HS-5 (cell line): ENCODE measurements at places on chromosomes 2 and 18.

- no peak for DNase-seq
These were observed 155.5 kb downstream of the ARHGAP28 start for GRCh38 chr18:6885006-6885481.

DNA sequence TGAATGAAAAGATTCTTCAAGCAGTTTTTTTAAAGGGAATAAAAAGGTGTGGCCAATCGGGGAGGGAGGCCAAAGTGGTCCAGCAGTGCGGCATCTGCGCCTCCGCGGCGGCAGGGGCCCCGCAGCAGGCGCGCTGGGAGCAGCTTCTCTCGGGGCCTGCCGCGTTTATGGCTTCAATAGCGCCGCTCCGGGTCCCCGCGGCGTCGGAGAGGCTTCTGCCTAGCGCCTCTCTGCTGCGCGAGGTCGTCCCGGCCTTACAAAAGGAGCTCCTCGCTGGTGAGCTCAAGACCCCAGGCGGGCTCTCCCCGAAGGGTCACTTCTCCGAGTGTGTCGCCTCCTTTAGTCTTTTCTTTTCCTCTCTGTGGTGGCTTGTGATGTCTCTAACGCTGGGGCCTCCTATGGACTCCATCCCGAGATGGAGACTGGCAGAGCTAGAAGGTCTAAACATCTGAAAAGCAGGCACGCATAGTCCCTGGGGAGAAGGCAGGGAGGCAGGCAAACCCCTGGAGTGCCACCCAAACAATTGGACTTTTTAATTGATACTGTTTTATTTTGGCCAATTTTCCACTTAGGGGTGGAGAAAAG lies 67.1 kb downstream of the SUMO1 start:
- DNase-seq, result no peak

DNA sequence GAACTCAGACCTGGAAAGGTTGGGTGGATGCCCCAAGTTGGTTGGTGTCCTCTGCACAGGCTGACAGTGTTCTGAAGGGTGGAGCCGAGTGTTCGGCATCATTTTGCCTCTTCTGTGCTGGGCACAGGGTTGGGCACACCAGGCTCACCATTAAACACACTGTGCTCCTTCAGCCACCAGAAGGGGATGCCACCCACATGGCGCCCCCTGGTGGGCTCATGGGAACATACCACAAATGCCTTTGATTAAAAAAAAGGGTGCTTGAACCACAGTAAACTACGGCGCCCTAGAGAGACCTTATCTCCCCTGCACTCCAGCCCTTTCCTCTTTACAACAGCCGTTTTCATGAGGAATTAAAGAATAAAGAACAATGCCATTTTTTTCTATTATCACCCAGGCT lies 89.4 kb downstream of the CELF4 start:
- DNase-seq, result no peak

- no peak for DNase-seq
These were observed 67.5 kb upstream of the AMMECR1L start for GRCh38 chr2:127953128-127953718.

DNA sequence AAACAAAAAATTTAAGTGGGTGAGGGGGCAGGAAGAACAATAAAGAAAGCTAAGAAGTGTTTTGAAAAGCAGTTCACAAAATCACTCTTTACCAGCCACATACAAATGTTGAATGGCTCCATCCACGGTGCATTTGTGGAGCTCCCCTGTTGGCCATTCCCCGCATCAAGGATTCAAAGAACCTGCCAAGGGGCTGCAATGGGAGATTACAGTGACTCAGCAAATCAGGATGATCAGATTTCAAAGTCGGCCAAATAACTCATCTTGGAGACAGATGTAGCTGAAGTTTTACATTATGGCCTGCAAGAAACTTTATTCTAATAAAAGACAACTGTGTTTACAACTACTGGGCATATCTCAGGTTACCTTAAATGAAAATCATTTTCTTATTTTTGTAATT lies 26.9 kb downstream of the COL4A3 start:
- DNase-seq, result no peak

DNA sequence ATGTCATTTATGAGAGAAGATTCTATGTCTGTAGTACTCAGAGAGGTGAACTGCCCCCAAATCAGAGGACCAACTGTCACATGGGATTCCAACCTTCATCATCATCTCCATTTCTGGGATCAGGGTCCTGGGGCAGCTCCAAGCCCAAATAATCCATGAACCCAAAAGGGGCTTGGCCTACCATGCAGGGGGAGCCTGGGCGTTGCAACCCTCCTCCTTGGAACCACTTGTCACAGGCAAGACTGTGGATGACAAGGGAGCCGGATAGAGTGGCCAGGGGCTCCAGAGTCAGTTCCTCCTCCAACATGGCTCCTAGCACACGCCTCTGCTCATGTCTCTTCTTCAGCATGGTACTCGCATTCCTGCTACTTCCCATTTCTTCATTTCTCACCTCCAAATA lies 7.9 kb downstream of the CTLA4 start:
- DNase-seq, result no peak

- DNase-seq, result no peak
These were observed 110.0 kb upstream of the STON1 start for GRCh38 chr2:48419884-48420511.

GRCh38 chr18:58370612-58371011 lies 258.3 kb downstream of the ALPK2 start:
- no peak for DNase-seq

GRCh38 chr2:219406861-219407230 lies 11.3 kb upstream of the DES start:
- peak; percentile 96 for DNase-seq

- DNase-seq, result no peak
These were observed 85.3 kb upstream of the ITGA6 start for GRCh38 chr2:172342078-172342477.

- no peak for DNase-seq
These were observed 180.2 kb downstream of the RND3 start for GRCh38 chr2:150307258-150307657.

DNA sequence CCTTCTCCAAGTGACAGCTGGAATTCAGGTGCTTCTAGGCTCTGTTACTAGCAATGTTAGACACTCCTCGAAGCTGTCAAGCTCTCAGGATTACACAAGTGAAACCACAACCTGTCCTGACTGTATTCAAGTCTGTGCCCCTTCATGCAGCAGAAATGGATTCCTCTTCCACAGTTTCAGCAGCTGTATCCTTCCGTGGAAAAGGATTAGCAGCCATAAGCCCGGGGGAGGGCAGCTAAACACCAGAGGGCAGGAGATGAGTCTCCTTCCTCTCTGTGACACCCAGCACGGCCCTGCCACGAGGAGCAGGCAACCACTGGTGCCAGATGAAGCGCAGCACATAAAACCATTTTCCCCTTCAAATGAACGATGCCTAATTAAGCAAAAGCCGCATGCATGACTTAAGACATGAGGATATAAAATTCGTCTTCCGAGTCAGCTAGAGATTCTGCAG lies 1.2 kb downstream of the ST3GAL5 start:
- DNase-seq, result no peak

GRCh38 chr2:112084689-112085374 lies 29.8 kb downstream of the TMEM87B start:
- no peak for DNase-seq

DNA sequence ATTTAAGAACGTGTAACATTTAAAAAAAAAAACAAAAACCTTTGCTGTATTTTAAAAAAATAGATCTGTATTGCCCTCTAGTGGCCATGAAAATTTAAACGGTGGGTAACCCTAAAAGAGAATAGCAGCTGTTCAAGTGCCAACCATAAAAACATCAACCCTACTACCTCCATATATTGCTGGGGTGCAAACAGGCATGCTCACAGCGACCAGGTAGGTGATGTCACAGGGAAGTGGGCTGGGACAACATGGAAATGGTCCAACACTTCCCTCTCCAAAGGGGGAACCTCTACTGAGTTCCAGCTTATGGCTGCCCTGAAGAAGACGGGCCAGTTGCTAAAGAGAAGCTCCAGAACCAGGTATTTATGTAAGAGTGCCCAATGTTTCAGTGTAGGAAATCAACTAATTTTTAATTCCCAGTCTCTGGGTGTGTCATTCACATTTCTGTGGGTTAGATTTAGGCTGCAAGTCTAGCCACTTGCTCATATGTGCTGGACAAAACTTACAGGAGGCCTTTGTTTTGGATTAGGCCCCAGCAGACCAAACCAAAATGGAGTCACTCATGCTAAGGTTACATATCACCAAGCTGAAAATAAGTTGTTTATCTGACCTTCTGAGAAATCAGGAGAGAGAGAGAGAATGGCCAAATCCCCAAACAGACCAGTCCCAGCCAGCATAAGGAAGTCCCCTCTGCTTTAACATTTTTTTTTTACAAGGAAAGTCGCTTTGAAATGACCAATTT lies 54.5 kb downstream of the SKA1 start:
- DNase-seq, result no peak

GRCh38 chr2:107036293-107036692 lies 150.3 kb upstream of the ST6GAL2 start:
- DNase-seq, result no peak

- no peak for DNase-seq
These were observed 140.4 kb downstream of the SMAD2 start for GRCh38 chr18:47790036-47790435.

DNA sequence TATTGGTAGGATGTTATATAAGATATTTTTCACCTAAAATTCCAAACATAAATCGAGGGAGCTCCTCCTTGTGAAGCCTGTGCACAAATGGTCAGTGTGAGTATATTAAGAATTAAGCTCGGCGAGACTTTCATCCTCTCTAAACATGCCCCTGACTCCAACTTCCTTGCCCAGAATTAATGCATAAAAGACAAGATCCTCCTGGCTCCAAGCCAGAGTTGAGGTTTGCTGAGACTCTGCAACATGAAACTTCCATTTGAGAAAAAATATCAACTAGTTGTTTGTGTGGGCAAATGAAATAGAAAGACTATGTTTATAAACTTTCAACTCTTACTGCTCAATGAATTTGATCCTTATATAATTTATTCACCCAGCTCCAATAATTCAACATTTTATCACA lies 68.1 kb downstream of the CCDC178 start:
- no peak for DNase-seq

DNA sequence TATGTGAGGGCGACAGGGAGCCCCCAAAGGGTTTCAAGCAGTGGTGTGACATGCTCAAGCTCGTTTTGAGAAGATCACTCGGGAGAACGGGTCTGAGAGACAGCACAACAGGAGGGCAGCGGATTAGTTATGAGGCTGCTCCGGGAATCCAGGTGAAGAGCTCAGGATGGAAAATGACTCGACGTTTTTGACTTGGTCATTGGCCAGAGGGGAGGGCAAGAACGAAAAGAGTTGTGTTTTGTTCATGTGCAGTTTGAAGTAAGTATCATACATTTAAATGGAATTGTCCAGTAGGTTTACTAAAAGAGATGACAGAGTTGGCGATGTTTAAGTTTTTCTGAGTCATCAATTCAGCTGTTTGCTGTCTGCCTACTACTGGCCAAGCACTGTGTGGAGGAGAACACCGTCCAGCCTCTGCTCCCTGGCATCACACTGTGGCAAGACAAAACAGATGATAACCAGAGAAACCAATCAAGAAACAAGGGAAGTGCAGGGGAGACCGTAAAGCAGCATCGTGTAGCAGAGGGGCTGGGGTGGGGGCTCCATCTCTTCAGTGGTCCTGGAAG lies 25.3 kb upstream of the ANXA4 start:
- no peak for DNase-seq

DNA sequence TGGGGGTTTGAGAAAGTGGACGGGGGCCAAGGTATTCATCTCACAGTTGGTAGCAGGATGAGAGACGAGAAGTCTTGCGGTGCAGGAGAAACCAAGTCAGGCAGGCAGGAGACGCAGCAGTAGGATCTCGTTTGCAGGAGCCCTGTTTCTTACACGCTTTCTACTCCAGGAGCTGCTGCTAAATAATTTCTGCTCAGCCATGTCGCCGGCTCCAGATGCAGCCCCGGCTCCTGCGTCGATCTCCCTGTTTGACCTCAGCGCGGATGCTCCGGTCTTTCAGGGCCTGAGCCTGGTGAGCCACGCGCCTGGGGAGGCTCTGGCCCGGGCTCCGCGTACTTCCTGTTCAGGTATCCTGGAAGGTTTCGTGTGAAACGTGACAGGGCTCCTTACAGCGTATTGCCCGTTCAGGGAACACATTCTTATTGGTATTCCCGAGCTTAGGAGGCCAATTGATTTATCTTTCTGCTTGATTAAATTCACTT lies 494 bp downstream of the ANKZF1 start:
- DNase-seq, result peak; percentile 49

- DNase-seq, result no peak
These were observed at the start of gene LHCGR for GRCh38 chr2:48755473-48755872. Gene LHCGR, minus strand, starts transcription at chr2:48755724. Its CDS starts 53 bp downstream, at chr2:48755671.

GRCh38 chr18:3615374-3615985 lies 165.5 kb downstream of the TGIF1 start:
- DNase-seq, result no peak

GRCh38 chr2:27754831-27755230 lies 16.7 kb upstream of the MRPL33 start:
- DNase-seq, result no peak

DNA sequence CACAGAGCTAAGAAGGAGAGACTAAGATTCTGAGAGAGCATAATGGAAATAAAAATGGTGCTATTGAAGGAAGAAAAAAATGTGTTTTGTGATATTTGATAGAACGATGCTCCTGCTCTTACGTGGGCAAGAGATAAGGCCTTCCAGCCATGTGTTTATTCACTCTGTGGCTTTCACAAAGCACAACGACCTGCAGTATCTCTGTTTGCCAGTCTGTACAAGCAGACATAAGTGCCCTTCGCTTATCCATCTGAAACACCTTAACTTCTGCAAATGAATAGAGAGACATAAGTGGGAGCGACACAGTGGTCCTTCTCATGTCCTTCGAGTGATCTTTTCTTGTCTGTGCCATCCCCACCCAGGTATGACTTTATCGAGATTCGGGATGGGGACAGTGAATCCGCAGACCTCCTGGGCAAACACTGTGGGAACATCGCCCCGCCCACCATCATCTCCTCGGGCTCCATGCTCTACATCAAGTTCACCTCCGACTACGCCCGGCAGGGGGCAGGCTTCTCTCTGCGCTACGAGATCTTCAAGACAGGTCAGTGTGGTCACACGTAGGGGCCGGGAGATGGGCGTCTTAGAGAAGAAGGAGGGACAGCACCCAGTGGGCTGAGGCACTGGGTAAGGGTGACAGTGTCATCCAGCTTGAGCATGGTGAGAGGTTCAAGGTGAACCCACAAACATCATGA lies 33.7 kb downstream of the NRP2 start:
- DNase-seq, result no peak

DNA sequence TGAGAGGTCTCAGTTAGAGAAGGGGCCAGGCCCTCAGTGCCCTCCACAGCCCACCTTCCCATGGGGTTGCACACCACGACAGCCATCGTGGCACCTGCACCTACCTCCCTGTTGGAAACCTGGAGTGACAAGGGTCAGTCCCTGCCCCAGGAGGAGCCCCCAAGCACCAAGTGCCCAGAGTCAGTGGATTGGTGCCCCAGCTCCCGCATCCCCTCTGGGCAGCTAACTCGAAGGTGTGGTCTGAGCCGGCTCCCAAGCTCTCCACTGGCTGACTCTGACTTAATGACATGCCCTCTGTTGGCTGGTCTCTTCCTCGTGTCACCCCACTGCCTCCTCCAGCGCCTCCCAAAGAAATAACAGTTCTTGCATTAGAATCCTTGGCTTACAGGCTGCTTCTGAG lies 116.4 kb downstream of the NDUFA10 start:
- DNase-seq, result no peak

GRCh38 chr18:79919089-79919488 lies 32.4 kb downstream of the SLC66A2 start:
- no peak for DNase-seq
